Activated naive CD4-positive, alpha-beta T cell treated with anti-CD3 and anti-CD28 coated beads for 36 hours (primary cell): ENCODE measurements at places on chromosomes 4 and X.

DNA sequence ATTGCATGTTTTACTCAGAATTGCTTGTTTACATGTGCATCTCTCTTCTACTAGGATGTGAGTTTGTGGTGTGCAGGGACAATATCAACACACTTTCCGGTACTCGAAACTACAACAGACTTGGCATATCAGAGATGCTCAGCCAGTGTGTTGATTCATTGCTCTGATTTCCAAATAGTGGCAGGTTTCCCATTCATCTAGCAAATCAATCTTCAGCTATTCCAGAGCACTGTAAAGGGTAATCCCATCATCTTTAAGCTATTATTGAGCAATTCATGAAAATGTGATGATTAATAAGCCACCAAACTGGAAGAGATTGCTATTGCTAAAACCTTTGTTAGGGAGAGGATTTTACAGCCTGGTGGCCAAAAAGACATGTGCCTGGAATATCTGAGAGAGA lies 574.2 kb upstream of the CPEB2 start:
- no peak for DNase-seq

DNA sequence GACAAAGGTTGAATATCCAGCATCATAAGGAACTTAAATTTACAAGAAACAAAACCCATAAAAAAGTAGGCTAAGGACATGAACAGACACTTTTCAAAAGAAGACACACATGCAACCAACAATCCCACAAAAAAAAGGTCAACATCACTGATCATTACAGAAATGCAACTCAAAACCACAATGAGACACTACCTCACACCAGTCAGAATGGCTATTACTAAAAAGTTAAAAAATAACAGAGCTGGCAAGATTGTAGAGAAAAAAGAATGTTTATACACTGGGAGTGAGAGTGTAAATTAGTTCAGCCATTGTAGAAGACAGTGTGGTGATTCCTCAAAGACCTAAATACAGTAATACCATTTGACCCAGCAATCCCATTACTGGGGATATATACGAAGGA lies 474.7 kb downstream of the TRIML1 start:
- no peak for DNase-seq

DNA sequence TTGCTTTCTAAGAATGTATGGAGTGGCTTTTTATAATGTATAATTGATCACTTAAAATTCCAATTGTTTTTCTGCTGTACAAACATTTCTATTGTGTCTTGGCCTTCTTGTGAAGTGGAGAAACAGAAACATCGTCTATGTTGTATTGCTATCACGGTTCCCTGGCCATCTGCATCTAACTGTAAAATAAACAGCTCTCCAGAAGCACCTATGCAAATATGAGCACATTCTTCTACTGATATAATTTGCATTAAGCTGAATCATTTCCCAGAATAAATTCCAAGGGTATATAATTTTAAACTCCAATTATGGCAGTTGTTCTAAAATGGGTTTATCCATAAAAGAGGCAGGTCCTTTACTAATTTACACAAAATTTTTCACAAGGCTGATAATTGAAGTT lies 261.6 kb upstream of the STS start:
- DNase-seq, result no peak

- DNase-seq, result peak; percentile 55
These were observed 26.1 kb downstream of the ARHGEF6 start for GRCh38 chrX:136754651-136755050.

DNA sequence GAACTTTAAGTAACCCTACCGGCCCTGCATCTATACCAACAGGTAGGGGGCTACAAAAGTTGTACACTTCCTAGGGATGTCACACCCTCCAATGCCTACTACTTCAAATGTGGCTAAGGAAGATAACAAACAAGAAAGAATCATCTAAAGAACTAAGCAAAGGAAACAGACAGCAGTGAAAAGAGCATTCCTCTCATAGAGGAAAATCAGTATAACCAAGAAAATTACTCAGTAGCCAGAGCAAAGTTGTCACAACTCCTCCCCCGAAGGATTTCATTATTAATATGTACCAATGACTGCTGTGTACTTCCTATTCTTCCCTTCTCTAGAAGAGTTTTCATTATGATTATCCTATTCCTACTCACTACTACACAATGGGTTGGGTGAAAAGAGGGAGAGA lies 12.6 kb downstream of the ANKRD17 start:
- no peak for DNase-seq

DNA sequence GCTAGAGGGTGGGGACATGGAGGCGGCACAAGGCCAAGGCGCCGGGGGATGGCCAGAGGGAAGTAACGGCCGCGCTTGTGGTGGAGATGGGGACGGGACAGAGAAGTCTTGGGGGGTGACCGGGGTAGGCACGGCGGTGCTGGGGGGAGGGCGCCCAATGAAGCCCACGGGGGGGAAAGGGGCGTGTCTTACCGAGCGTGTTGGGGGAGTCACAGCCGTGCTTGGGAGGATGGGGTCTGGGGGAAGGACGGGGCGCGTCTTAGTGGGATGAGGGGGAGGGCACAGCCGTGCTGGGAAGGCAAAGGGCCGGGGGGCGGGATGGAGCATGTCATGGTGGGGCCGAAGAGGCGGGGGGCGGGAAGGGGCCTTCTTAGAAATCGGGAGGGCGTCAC lies 952 bp downstream of the ARSD start:
- no peak for DNase-seq

DNA sequence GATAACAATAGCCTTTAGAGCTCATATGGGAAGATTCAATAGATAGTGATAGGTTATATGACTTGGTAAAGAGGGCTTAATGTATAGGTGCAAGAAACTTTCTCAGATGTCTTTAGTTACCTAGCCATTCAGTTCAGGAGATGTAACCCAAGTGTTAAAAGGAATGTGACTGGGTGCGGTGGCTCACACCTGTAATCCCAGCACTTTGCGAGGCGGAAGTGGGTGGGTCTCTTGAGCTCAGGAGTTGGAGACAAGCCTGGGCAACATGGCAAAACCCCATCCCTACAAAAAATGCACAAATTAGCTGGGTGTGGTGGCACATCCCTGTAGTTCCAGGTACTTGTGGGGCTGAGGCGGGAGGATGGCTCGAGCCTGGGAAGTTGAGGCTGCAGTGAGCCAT lies 7.9 kb downstream of the TET2 start:
- DNase-seq, result no peak

DNA sequence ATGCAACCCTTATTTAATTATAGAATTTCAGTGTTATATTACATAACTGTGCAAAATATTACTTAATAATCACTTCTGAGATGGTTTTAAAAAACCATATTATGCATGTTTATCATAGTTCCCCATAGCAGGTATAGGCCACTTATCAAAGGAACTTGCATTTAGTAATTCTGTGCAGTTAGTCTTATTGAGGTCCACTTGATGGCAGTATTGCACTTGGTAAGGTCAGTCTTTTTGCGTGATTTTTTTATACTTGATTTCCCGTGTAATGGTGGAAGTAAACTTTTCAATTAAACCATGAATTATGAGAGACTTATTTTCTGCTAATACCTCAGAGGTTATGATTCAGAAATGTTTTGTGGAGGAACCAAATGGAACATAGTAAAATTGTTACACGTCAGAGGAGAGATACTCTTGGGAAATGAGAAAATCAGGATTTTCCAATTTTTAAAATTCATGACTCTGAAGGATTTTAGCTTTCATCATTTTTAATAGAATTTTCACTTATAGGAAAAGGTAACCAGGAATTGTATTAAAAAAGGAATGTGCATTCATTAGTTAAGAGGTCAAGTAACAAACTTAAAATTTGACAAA lies 230.0 kb downstream of the CCSER1 start:
- DNase-seq, result no peak

- no peak for DNase-seq
These were observed 67.4 kb downstream of the SOWAHB start for GRCh38 chr4:76830612-76830963.

- DNase-seq, result no peak
These were observed 9.1 kb downstream of the TSPAN7 start for GRCh38 chrX:38570396-38570795.

DNA sequence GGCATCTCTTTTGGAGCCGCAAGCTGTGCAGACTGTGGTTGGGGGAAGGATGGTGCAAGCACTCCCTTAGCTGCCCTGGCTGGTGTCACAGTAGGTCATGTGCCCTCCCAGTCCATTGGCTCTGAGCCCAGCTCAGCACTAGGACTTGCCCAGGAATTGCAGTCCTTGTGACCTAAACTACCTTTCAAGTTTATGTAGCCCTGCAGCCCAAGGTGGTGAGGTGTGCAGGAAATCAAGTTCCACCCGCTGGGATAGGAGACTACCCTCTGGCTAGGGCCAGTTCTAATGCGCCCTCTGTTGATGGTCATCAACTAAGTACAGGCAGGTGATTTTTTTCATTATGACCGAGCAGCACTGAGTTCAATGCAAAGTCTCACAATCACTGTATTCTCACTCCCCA lies 335.2 kb downstream of the UBE2NL start:
- DNase-seq, result no peak

DNA sequence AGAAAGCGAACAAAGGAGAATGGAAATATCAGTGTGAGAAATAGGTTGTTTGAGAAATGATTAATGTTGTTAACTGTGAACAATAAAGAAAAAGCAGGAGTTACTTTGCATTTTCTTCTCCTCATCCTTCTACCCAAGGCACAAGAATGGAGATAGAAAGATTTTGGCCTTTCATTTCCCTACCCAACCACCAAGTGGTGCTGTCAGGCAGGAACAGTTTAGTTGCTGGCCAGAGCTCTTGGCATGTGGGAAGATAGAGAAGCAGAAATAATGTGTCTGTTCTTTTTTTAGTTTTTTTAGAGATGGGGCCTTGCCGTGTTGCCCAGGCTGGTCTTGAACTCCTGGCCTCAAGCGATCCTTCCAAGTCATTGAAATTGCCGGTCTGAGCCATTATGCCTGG lies 12.8 kb downstream of the HOPX start:
- peak; percentile 45 for DNase-seq

GRCh38 chr4:150268444-150268843 lies 190.2 kb downstream of the DCLK2 start:
- DNase-seq, result no peak

- DNase-seq, result no peak
These were observed 29.9 kb downstream of the RP2 start for GRCh38 chrX:46866726-46867125.

GRCh38 chr4:113531572-113531971 lies 230.0 kb downstream of the CAMK2D start:
- DNase-seq, result no peak

DNA sequence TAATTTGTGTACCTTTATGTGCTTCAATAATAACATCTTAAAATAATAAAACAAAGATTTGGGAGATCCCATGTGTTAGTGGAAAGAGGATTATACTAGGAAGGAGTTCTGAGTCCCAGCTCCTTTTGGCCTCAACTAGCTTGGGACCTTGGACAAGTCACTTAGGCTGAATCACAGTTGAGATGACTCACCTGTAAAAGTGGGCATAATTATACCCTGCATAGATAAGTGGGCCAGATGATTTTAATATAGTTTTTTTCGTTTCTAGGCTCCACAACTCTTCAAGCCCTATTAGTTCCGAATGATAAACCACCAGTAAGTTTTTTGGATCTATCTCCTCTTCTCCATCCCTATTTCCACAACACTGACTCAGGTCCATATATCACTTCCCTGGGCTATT lies 131.8 kb downstream of the ENOX2 start:
- DNase-seq, result no peak

DNA sequence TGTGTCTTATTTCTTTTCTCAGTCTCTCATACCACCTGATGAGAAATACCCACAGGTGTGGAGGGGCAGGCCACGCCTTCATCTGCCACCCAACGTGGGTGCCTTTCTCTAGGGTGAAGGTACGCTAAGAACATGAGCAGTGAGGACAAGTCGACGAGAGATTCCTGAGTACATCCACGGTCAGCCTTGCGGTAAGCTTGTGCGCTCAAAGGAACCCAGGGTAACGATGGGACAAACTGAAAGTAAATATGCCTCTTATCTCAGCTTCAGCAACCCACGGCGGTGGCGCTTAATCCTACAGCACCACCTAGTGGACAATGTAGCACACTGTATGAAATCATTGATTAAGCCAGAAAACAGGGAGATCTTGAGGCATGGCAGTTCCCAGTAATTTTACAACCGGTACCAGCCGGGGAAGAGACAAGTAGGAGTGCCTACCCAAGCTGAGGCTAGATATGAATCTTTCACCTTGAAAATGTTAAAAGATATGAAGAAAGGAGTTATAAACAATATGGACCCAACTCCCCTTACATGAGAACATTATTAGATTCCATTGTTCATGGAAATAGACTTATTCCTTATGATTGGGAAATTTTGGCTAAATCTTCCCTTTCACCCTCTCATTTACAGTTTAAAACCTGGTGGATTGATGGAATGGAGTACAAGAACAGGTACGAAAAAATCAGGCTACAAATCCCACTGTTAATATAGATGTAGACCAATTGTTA lies 63.0 kb downstream of the ZNF732 start:
- peak; percentile 79 for DNase-seq

- no peak for DNase-seq
These were observed 146.2 kb upstream of the SH3RF1 start for GRCh38 chr4:169416997-169417396.

DNA sequence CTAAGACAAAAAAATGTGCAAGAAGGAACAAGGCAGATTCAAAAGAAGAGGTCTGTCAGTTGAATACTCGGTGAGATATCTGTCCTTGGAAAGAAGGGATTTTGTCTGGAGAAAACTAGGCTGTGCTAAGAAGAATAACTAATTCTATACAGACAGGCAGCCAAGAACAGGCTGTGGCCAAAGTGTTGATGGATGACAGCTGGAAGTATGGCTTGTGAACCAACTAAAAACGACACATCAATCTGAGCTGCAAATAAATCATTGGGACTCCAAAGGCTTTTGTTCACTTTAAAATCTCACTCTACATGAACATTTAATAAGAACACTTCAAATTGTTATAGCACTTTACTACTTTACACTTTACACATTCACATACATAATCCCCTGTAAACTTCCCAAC lies 70.5 kb upstream of the IGSF1 start:
- DNase-seq, result no peak

- no peak for DNase-seq
These were observed 678.4 kb upstream of the DIAPH2 start for GRCh38 chrX:96006281-96006680.

DNA sequence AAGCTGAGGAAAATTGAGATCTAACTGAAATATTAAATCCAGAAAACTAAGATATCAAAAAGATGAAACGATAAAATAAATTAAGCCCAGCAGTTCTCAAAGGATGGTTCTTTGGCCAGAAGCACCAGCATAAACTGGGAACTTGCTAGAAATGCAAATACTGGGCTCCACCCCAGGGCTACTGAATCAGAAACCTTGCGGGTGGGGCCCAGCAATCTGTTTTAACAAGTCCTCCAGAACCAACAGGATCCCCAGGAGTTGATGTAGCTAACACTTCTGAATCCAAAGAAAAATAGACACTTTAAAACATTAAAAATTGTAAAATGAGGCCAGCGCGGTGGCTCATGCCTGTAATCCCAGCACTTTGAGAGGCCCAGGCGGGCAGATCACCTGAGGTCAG lies 14.1 kb upstream of the TMEM154 start:
- DNase-seq, result no peak

DNA sequence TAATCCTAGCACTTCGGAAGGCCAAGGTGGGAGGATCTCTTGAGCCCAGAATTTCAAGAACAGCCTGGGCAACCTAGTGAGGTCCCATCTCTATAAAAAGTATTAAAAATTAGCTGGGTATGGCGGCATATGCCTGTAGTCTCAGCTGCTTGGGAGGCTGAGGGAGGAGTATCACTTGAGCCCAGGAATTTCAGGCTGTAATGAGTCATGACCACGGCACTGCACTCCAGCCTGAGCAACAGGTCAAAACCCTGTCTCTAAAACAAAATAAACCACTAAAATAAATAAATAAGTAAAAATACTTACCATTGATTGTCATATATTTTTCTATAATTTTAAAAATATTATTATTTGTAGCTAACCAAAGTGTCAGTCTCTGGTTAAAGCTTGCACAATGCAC lies 315.6 kb upstream of the SMIM31 start:
- DNase-seq, result no peak

GRCh38 chr4:78568640-78569305 lies 17.2 kb downstream of the ANXA3 start:
- no peak for DNase-seq
